ENCODE measurements at places on chromosomes 3 and 15. TPM values are rescaled to one million over a fixed set of nuclear protein-coding genes. Genes with fewer than 3 reads are reported as not detected.

The MAP6D1 gene
- not detected for total RNA-seq

The FMN1 gene
- 29.3 TPM for total RNA-seq

The PTPRG gene
- 37.4 TPM for total RNA-seq

GRCh38 chr3:30658328-30659052 is 52.1 kb downstream of the TGFBR2 start:
- DNase-seq, result peak; percentile 71

DNA sequence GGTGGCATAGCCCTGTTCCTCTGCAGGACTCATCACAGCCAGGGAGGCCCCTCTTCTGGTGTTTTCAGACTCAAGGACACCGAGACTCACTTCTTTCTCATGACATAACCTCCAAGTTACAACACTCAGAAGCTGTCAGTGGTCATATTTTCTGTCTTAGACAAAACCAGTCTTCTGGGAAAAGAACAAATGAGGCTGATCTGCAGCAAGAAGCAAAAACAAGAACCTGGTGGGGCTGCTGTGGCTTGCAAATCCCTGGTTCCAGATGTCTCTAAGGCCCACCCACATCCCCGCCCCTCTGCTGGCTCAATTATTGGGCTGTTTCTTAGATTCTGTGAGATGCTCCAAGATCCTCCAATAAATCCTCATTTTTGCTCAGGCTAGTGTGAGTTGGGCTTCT is 16.6 kb upstream of the LOXL1 start:
- no peak for DNase-seq

DNA sequence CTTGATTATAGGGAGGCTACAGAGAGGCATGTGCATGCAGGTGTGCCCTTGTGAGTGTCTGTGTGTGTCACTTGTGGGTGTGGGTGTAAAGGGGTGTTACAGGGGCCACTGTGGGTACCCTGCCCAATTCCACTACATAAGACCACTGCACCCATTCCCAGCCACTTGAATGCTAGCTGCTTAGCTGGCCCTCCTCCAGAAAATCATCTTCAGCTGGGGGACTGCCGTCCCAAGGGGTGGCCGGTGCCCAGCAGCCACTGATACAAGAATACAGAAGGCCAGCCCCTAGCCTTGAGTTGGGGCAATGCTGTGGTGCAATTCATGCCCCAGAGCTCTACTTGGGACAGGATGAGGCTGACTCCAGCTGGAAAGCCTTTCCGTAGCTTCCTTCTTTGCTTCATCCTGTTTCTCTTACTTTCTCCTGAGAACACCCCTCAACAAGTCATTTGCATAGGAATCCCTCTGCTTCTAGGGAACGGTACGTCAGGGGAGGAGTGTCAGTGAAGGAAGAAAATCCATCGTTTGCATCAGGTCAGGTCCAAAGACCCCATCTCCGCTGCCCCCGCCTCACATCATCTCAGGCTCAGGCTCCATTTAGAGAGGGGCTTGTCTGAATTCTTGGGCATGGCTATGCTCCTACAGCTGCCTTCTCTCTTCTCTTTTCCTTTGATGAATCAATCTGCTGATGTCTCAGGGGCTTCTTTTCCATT is 72.0 kb downstream of the SCN5A start:
- DNase-seq, result peak; percentile 8

DNA sequence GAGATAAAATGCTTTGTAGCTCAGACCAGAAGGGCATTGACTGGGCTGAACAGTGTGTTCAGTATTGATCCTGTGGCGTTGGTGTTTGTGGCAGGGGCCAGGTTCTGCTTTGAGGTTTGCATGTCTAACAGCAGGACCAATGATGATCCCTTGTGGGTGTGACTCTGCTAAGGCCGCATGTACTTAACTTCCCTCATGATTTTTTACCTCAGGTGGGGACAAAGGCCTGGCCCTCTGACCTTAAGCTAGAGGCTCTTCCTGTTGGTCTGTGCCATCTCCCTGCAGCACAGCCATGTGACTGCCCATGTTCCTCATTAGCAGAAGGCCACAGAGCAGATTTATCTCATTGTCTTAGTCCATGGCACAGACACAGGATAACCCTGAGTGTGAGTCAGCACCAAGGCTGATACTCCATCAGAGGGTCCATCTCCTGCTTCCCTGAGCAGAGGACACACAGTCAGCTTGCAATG is 34.3 kb upstream of the BSN start:
- no peak for DNase-seq

GRCh38 chr3:87082796-87083440 is 92.0 kb upstream of the VGLL3 start:
- DNase-seq, result peak; percentile 86

GRCh38 chr3:12771236-12771635 is 12.2 kb upstream of the TMEM40 start:
- DNase-seq, result no peak

Data from stomach (tissue), 19 donors.